ENCODE measurements at places on chromosomes 12 and 14.

DNA sequence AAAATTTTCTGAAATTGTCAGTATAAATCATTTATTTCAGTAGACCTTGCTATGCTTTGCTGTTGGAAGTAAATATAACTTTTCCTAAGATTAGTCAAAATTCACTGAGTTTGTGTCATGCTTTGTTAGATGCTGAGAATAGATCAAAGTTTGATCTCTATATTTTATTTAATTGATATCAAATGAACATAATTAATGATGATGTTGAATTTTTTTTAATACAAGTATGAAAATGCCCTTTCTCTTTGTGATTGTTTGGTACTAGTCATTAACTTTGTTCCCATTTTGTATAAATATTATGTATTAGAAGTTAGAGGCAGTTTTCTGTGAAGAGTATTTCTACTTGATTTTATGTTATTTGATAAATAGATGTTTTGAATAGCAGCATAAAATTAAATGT lies 45.7 kb downstream of the CCDC91 start:
- DNase-seq: no peak

DNA sequence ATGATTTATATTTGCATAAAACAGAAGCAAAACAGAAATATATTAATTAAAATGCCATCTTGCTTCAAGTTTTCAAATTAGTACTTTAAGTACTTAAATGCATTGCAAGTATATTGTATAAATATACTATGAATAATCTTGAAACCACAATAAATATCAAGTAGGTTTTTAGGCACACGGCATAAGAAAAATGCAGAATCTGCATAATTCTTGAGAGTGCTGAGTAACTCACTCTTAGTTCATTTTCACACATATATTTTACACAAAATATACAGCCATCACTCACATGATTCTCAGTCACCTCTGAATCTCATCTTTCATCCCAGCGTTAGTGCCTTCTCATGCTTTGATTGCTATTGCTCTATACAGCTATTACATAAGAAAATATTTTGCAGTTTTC lies 51.9 kb downstream of the SLC6A15 start:
- no peak for DNase-seq

DNA sequence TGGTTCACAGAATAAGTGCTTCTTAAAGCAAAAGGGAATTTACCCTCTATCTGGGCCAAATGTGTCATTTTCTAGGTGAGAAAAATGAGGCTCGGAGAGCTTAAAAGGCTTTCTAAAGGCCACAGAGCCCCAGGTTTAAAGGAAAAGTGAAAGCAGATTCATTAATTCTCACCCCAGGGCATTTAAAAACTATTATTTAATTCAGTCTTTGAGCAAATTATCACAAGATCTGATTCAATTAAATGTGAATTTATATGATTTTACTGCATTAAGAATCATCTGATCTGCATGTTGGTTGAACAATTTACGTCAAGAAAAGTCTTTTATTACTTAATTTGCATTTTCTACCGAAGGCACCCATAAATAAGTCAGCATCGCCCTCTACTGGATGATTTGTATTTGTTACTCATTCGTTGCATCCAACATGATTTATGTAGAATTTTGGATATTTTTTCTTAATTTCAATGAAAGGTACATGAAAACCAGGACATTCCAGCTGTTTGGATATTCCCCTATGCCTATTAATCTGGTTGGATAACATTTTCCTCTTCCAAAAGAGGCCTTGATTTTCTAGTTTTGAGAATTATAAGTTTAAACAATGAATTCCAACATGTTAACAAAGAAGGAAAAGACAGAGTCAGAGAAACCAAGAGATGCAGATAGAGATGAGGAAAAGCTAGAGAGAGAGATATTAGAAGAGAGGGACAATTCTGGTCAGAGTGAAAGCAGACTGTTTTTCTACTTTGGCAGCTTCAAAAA lies 19.1 kb upstream of the DHRS7 start:
- peak; percentile 69 for DNase-seq

DNA sequence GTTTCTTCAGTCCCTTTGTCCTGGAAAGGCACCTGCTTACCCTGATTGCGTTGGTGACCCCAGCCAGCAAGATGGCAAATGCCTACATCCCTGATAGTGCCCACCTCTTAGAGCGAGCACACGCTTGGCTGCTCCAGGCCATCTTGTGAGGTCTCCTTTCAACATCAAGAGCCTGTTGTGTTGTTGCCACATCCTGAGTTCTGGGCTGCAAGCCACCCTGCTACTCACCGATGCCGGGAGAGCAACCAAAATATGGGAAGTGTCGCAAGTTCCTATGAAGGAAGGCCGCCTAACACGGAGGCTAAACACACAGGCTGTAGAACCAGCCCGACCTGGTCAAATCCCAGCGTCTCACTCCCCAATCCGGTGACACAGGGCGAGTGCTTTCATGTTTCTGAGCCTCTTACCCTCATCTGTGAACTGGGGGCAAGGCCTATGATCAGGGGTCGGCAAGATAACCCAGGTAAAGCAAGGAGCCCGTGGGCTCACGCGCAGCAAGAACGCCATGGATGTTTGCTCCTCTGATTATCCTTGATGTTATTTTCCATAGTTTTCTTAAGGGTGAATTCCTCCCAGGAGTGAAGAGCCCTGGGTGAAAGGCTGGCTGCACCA lies 98.4 kb downstream of the LGMN start:
- no peak for DNase-seq

GRCh38 chr12:69835081-69835480 lies 10.1 kb downstream of the MYRFL start:
- no peak for DNase-seq

- no peak for DNase-seq
These were observed 4.4 kb downstream of the MAP4K5 start for GRCh38 chr14:50528000-50528399.

DNA sequence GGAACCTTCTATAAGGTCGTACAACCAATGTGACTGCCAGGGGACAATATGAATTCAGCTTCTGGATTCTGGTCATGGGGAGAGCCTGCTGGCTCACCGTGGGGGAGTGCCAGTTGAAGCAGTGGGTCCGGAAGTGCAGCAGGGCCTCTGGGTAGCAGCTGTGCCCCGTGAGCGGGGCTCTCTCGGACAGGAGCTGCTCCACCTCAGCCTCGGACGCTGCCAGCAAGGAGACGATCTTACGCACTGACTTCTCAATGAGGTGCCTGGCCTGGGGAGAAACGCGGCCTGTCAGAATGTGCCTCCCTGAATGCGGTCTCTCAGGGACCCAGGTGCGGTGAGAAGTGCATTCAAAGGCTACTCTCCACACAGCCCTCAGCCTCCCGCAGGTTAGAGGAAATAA lies 42.0 kb downstream of the LGMN start:
- DNase-seq: no peak

DNA sequence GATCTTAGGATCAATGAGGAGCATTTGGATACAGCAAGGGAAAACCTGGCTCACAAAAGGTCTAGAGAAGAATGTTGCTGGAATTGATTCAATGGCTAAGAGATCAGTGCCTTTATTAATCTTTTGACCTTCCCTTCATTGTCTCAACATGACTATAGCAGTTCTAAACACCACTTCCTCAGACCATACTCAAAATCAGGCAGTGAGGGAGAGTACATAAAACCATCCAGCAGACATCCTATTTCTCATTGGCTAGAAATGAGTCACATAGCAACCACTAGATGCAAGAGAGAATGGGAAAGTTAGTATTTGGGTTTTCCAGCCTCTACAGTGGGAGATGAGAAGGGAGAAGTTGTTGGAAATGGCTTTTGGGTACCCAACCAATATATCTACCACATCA lies 151.4 kb upstream of the NUDT4 start:
- no peak for DNase-seq

- no peak for DNase-seq
These were observed 42.7 kb downstream of the AEBP2 start for GRCh38 chr12:19482036-19482435.

GRCh38 chr12:43912859-43913258 lies 77.0 kb downstream of the TMEM117 start:
- DNase-seq: no peak

DNA sequence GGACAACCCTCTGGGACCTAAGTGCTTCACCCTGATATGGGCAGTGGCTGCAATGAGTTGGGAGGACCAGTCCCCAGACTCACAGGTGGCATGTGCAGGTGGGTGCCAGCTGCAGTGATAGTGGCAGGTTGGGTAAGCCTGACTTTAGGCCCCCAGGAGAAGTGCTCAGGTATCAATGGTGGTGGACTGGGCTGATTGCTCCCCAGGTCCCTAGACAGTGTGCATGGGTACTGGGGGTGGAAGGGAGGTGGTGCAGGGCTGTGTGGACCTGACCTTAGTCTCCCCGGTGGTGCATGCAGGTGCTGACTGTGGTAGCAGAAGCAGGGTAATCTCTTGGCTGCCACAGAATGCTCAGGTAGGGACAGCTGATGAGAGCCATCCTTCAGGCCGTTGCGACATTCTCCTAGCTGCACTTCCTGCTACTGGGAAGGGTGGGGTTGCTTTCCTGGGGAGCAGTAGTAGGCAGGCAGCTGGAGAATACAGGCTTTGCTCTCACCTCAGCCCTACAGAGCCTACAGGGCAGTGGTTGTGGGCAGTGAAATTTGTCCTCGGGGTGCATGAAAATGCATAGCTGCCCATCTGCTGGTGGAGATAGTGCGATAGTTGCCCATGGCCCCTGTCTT lies 33.3 kb upstream of the CCND2 start:
- no peak for DNase-seq

DNA sequence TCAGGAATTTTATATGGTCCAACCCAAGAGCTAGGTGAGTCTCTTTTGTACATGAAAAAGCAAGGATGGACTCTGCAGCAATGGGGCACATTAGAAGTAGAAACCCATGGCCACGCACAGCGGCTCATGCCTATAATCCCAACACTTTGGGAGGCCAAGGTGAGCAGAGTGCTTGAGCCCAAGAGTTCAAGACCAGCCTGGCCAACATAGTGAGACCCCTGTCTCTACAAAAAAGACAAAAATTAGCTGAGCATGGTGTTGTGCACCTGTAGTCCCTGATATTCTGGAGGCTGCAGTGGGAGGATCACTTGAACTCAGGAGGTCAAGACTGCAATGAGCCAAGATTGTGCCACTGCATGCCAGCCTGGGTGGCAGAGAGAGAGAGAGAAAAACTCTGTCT lies 128.7 kb upstream of the PLEKHA5 start:
- DNase-seq: no peak

GRCh38 chr12:54387114-54387467 lies 2.6 kb upstream of the ZNF385A start:
- DNase-seq: no peak

- no peak for DNase-seq
These were observed 344.6 kb upstream of the MGAT4C start for GRCh38 chr12:86600664-86601231.

DNA sequence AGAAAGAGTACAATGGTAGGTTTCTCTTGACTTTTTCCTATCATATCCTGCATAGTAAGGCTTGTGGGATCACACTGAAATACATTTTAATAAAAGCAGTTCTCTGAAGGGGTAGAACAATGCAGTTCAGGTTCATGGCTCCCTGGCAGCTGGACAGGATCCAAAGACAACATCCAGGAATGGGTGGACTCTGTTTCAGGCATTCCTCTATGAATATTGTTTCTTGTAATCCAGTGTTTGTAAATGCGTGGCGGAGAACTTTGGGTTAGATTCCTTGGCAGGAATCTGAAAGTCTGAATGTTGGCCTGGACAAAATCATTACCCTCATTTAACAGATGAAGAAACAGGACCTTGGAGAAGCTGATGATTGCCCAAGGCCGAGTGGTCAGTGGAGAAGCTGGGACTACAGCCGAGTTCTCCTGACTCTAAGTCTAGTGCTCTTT lies 43.5 kb downstream of the SYNE2 start:
- no peak for DNase-seq

DNA sequence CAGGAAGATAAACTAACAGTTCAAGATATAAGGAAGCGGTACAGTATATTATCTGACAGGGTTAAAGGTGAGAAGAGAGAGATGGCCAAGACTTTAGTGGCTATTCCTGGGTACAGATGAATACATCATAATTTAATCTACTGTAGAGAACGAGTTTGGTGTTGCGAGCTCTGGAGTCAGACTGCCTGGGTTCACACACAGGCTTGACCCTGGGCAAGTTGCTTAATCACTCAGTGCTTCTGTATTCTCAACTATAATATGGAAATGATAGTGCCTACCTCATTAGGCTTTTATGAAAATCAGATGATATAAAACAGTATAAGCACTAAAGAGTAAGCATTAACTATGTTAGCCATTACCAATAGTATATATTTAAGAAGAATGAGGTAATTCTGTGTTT lies 3.5 kb downstream of the PPM1H start:
- DNase-seq: no peak

DNA sequence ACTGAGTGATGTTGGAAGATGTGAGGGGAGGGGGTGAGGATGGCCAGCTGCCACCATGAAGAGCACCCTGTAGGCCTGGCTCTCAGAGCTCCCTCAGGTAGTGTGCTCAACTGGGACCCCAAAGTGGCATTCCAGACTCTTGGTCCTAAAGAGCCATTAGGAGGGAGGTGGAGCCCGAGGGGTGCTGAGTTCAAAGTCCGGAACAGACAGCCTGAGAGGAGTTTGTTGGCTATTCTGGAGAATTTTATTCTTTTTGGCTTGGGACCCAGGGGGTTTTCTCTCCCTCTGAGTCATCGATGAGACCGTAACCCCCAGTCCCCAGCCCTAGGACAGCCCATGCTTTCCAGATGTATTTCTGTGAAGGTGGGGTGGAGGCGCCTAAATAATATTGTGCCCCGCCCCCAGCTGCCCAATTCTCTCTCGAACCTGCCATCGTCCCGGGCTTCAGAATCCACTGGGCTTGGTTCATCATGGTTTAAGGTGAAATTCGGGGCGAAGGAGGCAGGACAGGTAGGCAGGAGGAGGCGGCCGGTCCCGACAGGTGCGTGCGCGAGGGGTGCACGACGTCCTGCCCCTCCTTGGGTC lies 690 bp upstream of the RBP5 start:
- DNase-seq: no peak

- DNase-seq: no peak
These were observed 309.7 kb downstream of the TMEM132D start for GRCh38 chr12:129594098-129594497.

- no peak for DNase-seq
These were observed 199.7 kb upstream of the LMNTD1 start for GRCh38 chr12:25752710-25753309.

DNA sequence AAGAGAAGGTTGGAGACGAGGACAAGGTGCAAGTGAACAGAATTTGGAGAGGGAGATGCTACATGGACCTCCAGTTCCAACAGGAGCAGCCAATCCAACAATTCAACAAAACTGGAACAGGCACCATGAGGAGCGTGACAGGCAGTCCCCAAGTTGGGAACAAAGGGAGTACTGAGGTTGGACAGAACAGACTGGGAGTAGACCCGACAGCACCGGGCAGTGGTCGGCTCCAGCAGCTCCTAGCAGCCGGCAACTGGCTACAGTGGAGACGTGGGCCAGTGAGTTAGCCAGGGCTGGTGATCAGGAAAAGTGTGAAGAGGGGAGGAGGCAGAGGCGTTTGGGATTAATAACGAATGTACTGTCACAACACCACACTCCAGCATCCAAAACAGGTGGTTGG lies 16.4 kb downstream of the MAP3K9 start:
- DNase-seq: no peak

DNA sequence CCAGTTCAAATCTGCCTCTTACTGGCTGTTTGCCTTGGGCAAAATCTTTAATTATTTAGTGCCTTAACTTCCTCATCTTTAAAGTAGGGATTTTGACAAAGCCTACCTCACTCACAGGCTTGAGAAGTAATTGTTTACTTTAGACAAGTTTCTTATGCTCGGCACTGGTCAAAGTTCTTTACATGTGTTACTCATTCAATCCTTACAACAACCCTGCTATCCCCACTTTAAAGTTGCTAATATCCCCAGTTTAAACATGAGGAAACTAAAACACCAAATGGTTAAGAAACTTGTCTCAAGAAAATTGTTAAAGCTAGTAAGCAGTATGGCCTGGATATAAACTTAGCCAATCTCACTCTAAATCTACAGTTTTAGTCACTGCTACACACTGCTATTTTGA lies 204.0 kb upstream of the AVPR1A start:
- DNase-seq: no peak

- no peak for DNase-seq
These were observed 156.1 kb downstream of the PTCSC3 start for GRCh38 chr14:36020120-36021029.
